ENCODE measurements at places on chromosomes 2 and 18.

DNA sequence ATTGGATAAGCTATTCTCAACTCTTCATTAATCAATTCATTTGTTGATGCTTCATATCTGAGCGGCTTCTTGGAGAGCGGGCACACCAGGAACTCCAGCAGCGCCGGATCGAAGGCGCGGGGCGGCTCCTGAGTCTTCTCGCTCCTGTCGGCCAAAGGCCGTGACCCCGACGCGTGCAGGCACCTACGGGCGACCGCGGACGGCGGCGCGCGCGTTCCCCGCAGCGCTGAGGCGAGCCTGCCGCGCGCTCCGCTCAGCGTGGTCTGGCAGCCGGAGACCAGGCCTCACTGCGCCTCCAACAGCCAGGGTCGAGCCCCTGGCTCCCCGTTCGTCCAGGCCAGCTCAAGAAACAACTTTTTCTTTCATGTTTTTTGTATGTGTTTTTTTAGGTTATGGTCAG lies 97.5 kb downstream of the ICA1L start:
- no peak for DNase-seq

GRCh38 chr18:59960272-59960671 lies 60.5 kb downstream of the PMAIP1 start:
- DNase-seq: no peak

DNA sequence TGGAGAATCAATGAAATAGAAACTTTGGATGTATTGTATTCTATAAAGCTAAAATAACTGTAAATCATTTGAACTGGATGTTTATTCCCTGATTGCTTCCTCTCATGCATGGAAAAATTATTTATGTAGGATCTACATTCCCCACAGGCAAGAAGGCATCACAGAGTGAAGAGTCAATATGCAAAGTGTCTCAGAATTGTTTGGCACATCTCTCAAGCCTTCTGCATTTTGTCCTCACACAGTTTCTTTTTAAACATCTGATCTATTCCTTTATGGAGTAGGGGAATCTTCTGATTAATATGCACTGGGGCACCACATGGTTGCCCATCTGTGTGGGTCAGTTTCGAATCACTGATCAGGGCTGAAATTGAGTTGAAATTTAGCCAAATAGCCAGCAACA lies 465.4 kb downstream of the ZNF804A start:
- no peak for DNase-seq

DNA sequence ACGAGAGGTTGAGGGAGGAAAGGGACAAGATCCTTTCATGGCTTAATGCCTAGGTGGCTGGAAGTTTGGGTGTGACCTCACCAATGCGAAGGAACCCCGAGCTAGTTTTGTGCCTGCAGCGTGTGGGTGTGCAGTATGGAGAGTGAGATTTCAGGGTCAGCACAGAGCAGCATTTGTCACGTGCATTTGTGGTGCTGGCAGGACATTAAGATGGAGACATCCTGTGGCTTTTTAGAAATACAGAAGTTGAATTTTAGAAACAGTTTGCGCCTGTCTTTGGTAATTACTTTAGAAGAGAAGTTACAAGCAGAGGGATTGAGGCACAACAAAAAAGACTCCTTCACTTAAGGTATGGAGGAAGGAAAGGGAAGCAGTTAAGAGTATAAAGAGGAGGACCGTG lies 258.2 kb upstream of the THUMPD2 start:
- DNase-seq: no peak

- DNase-seq: no peak
Observed at GRCh38 chr2:74227646-74228045, 29.2 kb downstream of the MTHFD2 start.

Data from kidney tubule cell (primary cell).